ENCODE measurements at places on chromosomes 13 and 19. TPM values are rescaled to one million over a fixed set of nuclear protein-coding genes. Genes with fewer than 3 reads are reported as not detected.

- peak; percentile 90 for DNase-seq
Measured at GRCh38 chr19:39409208-39410016, 2.8 kb downstream of the ZFP36 start.

- DNase-seq = no peak
Measured at GRCh38 chr19:31784671-31785101, 435.4 kb upstream of the TSHZ3 start.

Gene TIMM13
- 151 TPM for total RNA-seq

Gene CCNE1
- 29.3 TPM for total RNA-seq

Gene CGB8
- total RNA-seq = 0.34 TPM

GRCh38 chr19:13022859-13023636 lies 27.8 kb downstream of the NFIX start:
- no peak for DNase-seq

- DNase-seq = no peak
Measured at GRCh38 chr13:54234607-54235006, 1206.0 kb downstream of the OLFM4 start.

- no peak for DNase-seq
Measured at GRCh38 chr13:49395878-49396380, 47.9 kb downstream of the CAB39L start.

Gene LILRA5
- not detected for total RNA-seq

Gene DAND5
- 0.25 TPM for total RNA-seq

DNA sequence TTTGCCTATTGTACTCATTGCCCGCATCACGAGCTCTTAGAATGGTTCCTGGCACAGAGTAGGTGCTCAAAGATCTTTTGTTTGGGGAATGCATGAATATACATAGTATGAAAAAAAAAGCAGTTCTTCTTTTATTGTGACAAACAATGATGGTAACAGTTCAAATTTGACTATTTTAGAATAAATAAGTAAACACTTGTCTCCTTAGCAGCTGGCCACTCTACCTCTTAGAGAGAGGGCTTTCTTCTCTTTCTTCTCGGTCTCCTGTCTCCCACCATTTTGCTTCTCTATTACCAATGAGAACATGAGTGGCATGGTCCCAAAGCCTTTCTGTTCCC lies 639 bp upstream of the SLAIN1 start:
- no peak for DNase-seq

GRCh38 chr13:28545583-28546333 lies 50.8 kb upstream of the FLT1 start:
- no peak for DNase-seq

Gene IZUMO4
- total RNA-seq = 6.1 TPM

Gene AZU1
- not detected for total RNA-seq

GRCh38 chr19:28710278-28710677 lies 502.7 kb downstream of the UQCRFS1 start:
- DNase-seq = peak; percentile 34

Gene BRSK1
- 33.3 TPM for total RNA-seq

DNA sequence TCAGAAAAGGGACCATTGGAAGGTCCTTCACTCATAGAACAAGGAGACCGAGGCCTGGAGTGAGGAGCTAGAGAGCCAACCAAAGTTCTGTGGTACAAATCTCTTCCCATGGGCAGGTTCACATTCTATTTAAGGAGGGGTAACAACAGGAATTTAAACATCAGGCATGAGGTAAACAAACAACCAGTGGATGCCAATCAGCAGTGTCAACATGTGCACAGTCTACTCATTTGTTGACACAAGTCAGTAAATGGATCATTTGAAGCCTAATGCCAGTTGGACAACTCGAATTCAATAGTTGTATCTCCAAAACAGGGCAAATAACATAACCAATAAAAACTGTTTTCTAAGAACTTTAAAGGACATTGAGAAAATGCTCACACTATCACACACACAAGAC lies 6.3 kb upstream of the DOCK9 start:
- DNase-seq = no peak

Gene CEBPG
- 51.1 TPM for total RNA-seq

DNA sequence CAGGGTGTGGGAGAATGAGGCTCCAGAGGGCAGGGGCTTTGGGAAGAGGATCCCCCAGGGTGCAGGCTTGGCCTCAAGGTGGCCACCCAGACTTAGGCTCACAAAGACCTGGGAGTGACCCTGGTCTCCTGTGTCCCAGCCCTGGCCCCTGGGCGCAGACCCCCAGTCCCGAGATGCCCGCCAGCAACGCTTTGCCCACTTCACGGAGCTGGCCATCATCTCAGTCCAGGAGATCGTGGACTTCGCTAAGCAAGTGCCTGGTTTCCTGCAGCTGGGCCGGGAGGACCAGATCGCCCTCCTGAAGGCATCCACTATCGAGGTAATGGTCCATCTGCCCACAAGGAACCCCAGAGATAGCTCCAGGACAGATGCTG lies 2.6 kb downstream of the NR1H2 start:
- no peak for DNase-seq

GRCh38 chr13:60211548-60211947 lies 47.8 kb upstream of the DIAPH3 start:
- no peak for DNase-seq

Gene PROSER1
- 33.5 TPM for total RNA-seq

Data from HCT116 (cell line).